ENCODE measurements at places on chromosomes 1 and 21.
A peak's percentile ranks its signal among the peaks of the same experiment; 100 is the strongest.

DNA sequence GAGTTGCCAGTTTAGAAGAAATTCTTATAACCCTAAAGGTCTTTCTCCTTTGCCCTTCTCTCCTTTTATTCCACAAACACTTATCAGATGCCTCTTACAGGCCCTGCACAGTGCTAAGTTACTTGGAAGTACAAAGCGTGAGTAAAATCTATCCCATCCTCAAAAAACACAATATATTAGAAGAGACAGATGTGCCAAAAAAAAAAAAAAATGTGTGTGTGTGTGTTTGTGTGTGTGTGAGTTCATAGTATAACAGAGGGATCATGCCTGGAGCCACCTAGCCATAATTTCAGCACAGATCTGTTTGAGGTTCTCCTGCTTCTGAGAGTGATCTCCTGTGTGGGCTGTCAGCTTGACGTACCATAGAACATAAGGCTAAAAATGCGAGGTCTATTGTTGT, 5.0 kb downstream of the FAM20B start:
- no peak for DNase-seq

DNA sequence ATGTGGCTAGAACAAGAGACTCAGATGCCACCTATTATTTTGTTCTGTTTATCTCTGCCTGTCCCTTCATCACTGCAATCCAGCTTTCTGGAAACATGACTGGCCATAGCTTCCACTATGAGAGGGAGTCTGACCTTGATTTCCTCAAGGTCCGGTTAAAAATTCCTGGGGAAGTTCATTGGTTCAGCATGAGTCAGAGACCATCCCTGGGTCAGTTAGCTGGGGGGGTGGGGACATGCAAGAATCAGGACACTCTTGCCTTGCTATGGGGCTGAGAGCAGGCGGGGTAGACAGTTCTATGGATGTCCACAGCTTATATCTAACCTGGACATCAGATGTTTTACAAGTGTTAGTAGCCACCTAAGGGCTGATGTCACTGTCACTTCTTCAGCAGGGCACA, 81.1 kb downstream of the TENT5C start:
- no peak for DNase-seq

DNA sequence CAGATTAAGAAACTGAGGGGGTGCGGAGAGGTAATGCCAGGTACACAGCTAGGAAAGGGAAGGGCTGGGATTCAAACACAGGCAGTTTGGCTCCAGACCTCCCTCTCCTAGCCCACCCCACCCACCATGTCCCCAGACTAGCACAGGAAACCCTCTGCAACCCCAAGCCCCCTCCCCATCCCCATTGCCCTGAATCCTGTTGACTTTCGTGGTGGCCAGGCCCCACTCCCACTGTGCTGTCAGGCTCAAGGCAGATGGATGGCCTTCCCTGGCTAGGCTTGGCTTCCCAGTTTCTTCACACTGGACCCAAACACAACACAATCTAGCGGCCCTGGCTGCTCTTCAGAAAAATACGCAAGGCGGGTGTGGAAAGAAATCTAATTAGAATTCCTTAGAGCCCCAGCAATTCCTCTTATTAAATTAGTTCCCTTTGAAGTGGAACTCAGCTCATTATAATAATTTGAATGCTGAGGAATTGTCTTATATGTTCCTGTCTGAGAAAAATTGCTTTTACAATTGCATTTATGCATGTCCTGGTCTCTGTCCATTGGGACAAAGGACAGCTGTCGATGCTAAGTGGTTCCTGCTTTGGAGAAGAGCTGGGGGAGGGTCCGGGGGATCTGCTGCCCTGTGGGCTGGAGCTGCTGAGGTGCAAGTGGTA, 97.4 kb downstream of the SYF2 start:
- DNase-seq = no peak

DNA sequence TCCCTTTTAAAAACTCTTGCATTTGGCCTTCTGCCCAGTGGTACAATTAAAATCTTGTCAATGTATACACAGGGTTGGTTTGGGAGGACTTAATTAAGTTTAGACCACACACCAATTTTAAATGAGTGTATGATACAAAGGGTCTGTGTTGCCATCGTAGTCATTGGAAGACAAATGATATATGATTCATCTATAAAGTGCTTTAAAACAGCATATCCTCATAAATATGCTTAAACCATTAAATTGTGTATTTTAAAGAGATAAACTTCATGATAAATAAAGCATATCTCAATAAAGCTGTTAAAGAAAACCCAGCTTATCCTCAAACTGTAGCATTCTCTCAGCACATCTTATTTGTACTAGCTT, 69.5 kb downstream of the LUZP1 start:
- DNase-seq = no peak

GRCh38 chr21:20720623-20721022, 277.6 kb upstream of the NCAM2 start:
- no peak for DNase-seq

DNA sequence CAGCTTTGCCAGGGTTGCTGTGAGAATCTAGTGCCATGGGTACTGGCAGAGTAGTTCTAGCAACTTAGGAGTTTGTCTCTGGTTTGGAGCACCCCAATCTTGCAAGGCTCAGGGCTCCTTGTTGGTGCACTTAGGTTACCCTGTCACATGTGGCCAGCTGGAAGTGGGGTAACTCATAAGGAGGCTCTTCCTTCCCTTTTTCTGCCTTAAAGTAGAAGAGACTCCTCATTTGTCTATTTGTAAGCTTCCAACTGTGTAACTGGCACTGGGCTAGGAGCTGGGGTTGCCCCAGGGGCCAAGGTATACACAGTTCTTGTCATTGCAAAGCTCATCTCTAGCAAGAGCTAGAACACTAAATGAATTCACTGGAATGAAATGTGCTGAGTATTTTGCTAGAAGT, 10.6 kb downstream of the MROH7 start:
- peak; percentile 16 for DNase-seq

Measured in muscle of leg (tissue), 16 donors.